ENCODE measurements at places on chromosomes 7 and 10. TPM values are rescaled to one million over a fixed set of nuclear protein-coding genes. Genes with fewer than 3 reads are reported as not detected.

- no peak for DNase-seq
These were observed 69.9 kb upstream of the LRRC4 start for GRCh38 chr7:128100949-128101713.

DNA sequence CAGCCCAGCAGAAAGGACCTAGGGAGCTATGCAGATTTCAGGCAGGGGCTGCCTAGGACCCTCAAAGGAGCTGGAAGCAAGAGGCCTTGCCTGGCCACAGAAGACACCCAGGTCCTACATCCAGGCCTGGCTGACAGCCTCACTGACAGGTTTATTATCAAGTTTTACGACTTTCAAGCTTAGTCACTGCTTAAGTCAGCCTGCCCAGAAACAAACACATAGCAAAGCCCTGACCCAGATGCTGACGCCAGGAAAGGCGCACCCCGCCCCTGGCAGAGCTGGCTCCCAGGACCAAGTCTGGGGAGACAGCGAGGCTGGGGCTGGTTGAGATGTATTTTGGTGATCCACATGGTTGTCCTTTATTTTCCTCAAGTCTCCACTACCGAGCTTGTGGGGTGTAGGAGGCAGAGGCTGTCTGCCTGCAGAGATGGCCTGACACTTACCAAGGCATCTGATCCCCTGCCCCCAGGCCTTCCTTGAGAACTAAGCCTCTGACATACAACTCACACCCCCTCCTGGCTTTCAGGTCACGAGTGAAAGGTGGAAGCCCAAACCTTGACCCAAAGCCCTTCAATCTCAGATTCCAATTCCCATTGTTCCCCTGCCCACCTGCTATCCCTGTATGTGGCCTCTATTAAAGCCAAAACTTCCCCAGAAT is 80.7 kb upstream of the EMX2 start:
- no peak for DNase-seq

GRCh38 chr7:114342431-114343179 is 72.0 kb upstream of the FOXP2 start:
- DNase-seq, result no peak

The FGFBP3 gene
- total RNA-seq, result 1.5 TPM

- no peak for DNase-seq
These were observed 476.8 kb upstream of the ADARB2 start for GRCh38 chr10:2214092-2214491.

DNA sequence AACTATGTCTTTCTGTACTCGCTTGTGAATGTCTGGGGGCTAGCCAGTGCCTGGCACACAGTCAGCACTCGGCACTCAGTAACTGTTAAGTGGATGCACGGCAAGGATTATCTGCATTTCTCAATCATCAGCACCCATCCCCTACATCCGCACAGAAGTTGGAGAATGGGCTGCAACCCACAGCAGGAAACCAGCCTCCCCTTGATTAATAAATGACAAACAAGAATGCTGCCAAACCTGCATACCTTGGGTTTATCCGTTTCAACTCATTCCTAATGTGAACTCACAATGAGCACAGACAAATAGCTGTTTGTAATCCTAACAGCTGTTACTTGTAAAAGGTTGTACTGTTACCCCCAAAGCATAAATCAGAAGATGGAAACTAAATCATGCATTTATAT is 28.9 kb downstream of the PPP1R3C start:
- DNase-seq, result no peak

The UPK3B gene
- 5.5 TPM for total RNA-seq

GRCh38 chr10:129090618-129091366 is 376.2 kb upstream of the MGMT start:
- DNase-seq, result no peak

DNA sequence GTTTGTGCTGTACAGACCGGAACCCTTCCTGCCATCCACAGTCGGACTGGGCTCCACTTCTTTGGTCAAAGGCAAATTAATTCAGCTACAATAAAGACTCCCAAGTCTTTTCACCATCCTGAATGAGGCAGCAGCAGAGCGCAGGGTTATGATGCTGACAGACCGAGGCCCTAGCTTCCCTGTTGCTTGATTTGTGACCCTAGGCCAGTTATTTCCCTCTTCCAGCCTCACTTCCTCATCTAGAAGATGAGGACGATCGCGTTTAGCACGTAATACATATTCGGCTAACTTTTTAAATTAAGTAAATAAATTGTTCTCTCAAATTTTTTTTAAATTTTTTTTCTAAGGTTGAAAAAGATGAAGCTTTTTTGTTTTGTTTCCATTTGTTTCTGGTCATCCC is 18.1 kb downstream of the ADRB1 start:
- DNase-seq, result no peak

DNA sequence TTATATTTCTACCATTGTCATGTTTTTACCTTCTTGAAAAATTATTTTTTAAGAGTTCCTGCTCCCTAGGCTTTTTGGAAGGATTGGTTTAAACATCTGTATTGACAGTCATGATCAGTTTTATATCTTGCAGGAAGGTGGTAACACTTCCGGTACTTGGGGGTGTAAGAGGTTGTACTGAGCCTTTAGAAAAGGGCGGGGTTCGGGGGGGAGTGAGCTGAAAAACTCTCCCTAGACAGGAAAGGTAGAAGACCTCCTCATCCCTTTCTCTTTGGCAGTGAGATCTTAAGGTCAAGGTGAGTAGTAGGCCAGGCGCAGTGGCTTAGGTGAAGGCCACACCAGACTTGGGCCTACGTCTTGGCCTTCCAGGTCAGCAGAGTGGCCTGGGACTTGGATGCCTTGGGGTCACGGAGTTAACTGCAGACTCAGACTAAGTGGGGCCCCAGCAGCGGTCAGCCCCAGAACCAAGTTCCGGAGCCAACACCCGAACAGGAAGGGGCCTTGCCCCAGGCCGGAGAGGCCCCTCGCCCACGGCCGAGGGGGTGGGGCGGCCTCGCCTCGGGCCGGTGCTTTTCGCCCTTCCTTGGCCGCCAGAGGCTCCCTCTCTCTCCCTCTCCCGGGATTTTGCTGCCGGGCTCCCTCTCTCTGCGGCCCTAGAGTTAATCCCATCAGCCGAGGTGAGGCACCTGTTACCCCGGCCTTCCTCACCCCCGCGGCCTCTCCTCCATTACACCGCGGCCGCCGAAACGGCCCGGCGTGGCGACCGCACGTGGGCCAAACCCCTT is at the start of gene PPP1R9A:
Gene PPP1R9A (plus strand): TSS at position 569 of the 785 bp plus-strand sequence. CDS start 2,520 bp downstream, outside the sequence.
- peak; percentile 42 for DNase-seq

All from left lung (tissue), 14 donors.